ENCODE measurements at places on chromosomes 7 and 10.

DNA sequence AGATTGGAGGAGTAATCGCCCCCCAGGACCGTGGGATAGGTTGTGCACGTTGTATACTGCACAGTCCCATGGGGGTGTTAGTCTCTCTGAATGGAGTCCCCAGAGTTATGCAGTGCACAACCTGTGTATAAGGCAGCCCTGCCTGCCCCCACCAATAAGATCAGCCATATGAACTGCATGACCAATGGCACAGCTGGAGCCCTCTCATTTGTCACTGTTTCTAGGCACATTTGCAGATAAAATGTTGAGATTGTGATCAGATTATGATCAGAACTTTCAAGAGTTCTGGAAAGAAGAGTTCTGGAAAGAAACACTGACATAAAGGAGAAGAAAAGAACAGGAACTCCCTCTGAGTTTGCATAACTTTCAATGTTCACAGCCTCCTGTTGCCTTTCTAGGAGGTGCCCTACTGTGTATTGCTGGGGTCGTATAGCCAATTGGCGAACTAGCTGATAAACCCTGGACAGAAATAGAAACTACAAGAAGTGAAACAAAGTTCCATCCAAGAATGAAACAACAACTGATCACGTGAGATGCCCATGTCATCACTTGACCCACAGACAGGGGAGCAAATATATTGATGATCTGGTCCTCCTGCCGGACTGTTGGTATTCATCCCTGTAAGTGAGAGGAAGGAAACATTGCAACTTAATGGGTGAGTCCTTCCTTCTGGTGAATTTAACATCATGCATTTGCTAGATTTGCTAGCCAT, 49.6 kb upstream of the TOMM7 start:
- no peak for DNase-seq

DNA sequence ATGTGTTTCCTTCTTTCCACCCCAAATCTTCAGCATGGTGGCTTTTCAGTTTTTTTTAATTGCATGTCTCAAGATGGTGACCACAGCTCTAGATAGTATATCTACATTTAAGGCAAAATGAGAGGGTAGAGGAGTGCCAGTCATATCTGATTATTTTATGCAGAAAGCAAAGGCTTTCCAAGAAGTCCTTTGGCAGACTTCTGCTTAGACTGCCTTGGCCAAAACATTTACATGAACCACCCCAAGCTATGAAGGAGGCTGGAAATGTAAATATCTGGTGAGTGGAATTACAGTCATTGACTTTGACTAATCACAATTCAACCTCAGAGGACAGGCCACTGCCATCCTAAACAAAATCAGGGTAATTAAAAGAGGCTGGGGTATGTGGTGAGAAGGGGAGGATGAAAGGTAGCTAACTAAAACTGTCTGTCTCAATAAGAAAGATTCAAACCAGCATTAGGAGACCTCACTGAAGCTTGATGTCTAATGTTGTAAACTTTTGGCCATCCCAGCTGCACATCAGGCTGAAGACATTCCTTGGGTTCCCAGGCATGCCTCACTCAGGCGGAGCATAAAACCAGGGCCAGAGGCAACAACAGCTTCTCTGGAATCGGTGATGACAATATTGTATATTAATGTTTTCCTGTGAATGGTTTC, 53.4 kb downstream of the PPP1R3C start:
- DNase-seq, result no peak

- DNase-seq, result no peak
Measured at GRCh38 chr7:16905300-16906044, 23.7 kb upstream of the AGR3 start.

DNA sequence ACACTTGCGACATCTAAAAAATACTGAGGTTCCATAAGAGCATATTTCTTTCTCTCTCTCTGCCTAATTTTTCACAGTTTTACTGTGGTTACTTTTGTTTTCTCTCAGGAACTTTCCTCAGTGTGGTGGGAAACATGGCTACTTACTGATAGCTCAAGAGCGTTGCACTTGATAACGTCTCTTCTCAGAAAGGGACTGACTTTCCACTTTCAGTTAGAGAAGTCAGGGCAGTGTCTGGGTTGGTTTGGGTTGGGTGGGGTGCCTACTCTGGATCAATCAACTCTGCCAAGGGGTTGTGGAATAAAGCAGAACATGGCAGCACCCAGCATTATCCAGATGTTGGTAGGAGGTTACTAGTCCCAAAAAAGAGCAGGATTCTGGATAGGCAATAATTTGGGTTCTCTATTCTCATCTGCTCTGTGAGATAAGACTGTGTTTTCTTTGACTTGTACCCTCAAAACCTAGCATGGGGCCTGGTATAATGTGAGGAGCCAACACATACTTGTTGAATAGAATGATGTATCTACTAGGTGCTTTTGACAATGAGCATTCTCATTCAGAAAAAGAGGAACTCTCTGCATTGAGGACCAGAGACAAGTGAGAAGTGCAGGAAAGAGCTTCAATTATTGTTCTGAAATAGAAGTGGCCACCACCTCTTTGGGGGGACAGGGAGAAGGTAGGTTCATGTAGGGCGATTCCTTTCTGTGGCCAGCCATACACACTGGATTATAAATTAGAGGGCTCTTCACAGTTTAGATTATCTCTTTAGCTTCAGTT, 315.7 kb downstream of the REEP3 start:
- no peak for DNase-seq

Data from activated T-cell treated with anti-CD3 and anti-CD28 coated beads, Interleukin-2, amount 50 U/mL, for 48 hours (primary cell).